Left renal cortex interstitium (tissue), 4 donors: ENCODE measurements at places on chromosomes 3 and 15. TPM values are rescaled to one million over a fixed set of nuclear protein-coding genes. Genes with fewer than 3 reads are reported as not detected.

The SNTN gene
- polyA plus RNA-seq: not detected

- no peak for DNase-seq
Measured at GRCh38 chr15:93043621-93044300, 45.2 kb downstream of the RGMA start.

DNA sequence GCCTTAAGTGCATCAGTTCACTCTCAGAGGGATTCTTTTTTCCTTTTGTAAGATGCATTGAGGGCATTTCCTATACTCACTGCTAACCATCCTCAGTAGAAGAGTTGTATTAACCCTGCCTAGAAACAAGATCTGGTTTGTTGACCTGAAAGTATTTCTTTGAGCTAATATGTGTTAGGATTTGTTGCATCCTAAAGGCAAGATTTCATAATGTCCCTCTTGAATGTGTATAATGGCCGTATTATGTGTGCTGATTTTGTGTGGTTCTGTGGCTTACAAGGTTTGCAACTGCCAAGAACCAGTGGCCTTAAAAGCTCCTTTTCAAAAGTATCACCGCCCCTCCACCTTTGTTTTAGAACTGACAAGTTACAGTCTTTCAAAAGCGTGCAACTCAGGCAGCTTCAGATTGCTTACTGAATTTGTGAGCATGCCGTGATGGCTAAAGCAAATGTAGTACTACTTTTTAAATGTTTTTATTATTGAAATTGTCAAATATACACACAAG lies 182.0 kb upstream of the BHLHE40 start:
- no peak for DNase-seq

The ITGA11 gene
- 4.4 TPM for polyA plus RNA-seq

DNA sequence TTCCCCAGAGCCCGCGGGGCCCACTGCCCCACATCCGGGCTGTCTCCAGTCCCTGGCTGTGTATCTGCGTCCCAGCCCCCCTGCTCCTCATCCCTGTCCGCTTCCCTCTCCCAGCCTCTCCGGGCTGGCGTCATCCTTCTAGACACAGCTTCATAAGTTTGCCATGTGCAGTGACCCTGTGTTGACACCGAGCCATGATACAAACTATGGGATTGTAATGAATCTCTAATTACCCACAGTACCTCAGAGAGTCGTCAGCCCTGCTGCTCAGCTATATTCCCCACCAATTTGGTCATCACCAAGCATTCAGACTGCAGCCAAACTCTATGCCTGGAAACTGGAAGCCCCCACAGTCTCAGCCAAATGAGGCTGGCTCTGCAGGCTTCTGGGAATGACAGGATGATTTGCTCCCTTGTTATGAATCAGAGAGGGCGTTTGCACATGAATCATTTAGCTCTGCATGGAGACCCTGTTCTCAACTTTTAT lies 466.1 kb upstream of the ATP11B start:
- DNase-seq: peak; percentile 5

The CPLX3 gene
- polyA plus RNA-seq: 0.07 TPM

DNA sequence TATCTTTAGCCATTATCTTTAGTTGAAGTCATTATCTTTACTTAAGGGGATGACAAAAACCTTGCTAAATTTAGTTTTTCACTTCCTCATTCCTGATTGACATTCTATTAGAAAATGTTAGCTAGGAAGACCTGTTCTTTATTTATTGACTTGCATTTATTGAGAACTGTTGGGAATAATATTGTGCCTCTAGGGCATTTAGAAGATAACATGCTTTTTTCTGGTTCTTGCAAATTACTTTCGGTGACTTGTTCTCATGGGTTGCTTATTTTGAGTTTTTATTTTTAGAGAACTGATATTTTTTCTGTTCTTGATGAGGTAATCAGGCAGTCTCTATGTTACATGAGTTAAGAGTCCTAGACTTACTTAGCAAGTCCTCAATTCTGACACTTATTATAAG lies 48.3 kb upstream of the CTDSPL start:
- DNase-seq: no peak

DNA sequence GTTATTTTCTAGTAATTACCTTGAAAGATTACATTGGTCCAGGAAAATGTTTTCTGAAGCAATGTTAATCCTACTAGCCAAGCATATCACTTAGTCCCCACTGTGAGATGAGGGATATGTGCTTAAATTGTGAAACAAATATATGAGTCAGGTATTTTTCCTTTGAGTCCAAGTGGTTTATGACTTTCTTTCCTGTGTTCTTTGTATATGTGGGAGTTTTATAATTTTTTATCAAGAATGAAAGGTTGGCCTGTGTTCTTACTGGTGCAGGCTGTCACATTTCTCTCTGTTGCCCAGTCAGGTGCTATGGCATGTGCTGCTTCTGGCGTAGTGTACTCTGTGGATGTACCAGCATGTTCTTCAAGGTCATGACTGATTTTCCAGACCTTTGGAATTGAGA lies 147.4 kb downstream of the CMSS1 start:
- no peak for DNase-seq

- DNase-seq: no peak
Measured at GRCh38 chr3:159771865-159772611, 216.6 kb upstream of the IL12A start.

GRCh38 chr3:58586776-58587192 lies 9.6 kb upstream of the FAM107A start:
- no peak for DNase-seq

GRCh38 chr3:195697582-195698324 lies 23.0 kb upstream of the MUC20 start:
- DNase-seq: no peak

DNA sequence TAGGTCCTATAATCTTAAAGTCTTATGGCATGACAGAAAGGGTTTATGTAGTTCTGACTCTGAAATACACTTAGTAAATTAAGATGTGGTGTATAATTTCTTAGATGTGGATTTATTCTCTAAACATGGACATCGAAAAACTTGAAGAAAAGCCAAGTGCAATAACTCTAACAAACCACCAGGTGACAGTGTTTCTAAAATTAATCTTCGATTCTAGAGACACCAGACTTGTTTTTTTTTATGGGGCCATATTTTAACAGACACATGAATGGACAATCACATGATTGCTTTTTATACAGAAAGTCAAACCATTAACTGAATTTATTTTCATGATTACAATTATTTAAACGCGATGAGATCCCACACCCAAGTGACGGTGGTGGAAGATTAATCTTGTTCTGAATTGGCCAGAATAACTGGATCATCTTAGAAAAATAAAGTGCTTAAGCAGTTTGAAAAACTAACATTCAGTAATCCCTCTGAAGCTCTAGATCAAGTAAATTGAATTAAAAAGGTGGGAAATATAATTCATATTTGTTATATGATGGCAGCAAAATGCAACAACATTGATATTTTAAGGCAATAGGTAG lies 305.1 kb downstream of the LSAMP start:
- DNase-seq: no peak

The SPINT1 gene
- 73.3 TPM for polyA plus RNA-seq

- DNase-seq: no peak
Measured at GRCh38 chr3:129836381-129837064, 57.0 kb downstream of the TMCC1 start.

The EPHB1 gene
- polyA plus RNA-seq: 5.8 TPM

DNA sequence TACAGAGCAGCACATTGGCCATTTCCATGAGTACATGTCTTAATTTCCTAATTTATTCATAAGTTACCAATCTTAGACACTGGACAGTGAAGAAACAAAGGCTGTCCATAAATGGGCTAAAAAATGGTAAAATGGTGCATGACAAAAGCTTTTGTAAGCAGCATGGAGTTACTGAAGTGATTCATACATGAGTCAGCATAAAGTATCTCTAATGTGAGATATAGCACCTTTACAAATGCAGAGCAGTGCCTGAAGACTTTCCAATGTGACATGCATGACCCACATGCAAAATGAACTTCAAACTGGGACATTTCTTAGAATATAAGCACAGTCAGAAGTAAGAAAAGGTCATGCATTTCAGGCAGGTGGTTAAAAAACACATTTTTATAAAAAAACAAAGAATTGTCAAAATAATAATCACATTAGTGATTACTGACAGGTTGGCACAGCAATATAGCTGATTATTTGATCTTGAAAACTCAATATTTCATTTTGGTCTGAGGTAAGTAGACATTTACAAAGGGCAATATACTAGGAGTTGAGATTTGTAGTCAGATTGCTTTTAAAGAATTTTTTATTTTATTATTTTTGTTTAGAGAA lies 299.3 kb downstream of the PLCL2 start:
- DNase-seq: no peak

- no peak for DNase-seq
Measured at GRCh38 chr3:536417-536813, 339.9 kb downstream of the CHL1 start.

GRCh38 chr3:120796976-120797375 lies 54.4 kb downstream of the GTF2E1 start:
- DNase-seq: no peak

DNA sequence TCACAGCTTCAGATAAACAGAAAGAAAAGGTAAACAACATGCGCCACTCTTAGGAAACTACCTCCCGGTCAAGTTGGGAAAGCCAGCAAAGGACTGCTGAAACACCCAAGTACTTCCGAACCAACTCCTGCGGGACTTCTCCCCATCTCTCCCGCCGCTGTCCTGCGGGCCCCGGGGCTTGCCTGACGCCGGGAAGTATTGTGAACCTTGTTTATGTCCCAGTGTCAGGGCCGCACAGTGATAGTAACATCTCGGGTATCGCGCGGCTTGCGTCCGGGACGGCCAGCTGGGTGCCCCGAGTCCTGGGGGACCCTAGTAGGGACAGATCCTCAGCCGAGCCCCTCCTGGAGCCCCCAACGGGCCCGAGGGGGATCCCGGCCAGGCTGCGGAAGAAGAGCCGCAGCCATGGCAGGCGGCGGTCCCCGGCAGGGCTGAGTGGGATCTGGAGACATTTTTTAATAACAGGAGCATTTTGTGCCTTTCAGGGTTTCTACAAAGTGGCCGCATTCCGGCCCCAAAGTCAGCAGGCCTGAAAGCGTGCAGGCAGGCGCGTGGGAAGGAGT lies 756 bp downstream of the CLPX start:
- DNase-seq: peak; percentile 61

GRCh38 chr15:31136016-31136415 lies 34.5 kb upstream of the TRPM1 start:
- no peak for DNase-seq

The AHSG gene
- 90.9 TPM for polyA plus RNA-seq

The PPARG gene
- polyA plus RNA-seq: 26.9 TPM

The MYL3 gene
- polyA plus RNA-seq: 25.4 TPM

GRCh38 chr3:148450819-148451218 lies 246.9 kb upstream of the AGTR1 start:
- no peak for DNase-seq

The CPA3 gene
- 0.45 TPM for polyA plus RNA-seq

The MSL2 gene
- polyA plus RNA-seq: 47.3 TPM

The PHC3 gene
- 44.6 TPM for polyA plus RNA-seq

- DNase-seq: no peak
Measured at GRCh38 chr3:4852780-4853748, 126.2 kb upstream of the BHLHE40 start.

The KNG1 gene
- polyA plus RNA-seq: 138 TPM

- DNase-seq: no peak
Measured at GRCh38 chr3:144084929-144085328, 113.3 kb downstream of the DIPK2A start.

DNA sequence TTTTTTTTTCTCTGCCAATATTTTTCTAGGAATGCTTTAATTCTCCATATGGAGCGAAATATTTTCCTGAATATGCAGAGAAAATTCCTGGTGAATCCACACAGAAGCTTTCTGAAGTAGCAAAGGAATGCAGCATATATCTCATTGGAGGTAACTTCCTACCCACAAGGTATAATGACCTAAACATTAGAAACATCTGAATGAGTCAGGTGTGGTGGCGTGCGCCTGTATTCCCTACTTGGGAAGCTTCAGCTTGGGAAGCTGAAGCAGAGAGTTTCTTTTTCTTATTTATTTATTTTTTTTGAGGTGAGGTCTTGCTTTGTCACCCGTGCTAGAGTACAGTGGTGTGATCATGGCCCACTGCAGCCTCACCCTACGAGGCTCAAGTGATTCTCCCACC lies 5.2 kb downstream of the NIT2 start:
- DNase-seq: no peak

The SMCO1 gene
- not detected for polyA plus RNA-seq

The CTSH gene
- polyA plus RNA-seq: 230 TPM

GRCh38 chr3:170497207-170498095 lies 78.8 kb downstream of the CLDN11 start:
- DNase-seq: peak; percentile 35

The SLC7A14 gene
- polyA plus RNA-seq: 2.0 TPM
